ENCODE measurements at places on chromosomes 2 and 18.
A peak's percentile ranks its signal among the peaks of the same experiment; 100 is the strongest.

GRCh38 chr2:15092691-15093090 is 460.2 kb downstream of the LRATD1 start:
- no peak for DNase-seq

- DNase-seq: no peak
Observed at GRCh38 chr2:6290217-6291015, 575.3 kb downstream of the CMPK2 start.

DNA sequence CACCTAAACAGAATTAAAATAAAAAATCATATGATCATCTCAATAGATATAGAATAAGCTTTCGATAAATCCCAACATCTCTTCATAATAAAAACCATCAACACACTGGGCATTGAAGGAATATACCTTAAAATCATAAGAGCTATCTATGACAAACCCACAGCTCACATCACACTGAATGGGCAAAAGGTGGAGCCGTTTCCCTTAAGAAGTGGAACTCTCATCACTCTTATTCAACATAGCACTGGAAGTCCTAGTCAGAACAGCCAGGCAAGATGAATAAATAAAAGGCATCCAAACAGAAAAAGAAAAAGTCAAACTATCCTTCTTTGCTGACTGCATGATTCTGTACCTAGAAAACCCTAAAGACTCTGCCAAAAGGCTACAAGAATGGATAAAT is 510.3 kb downstream of the ZNF804A start:
- DNase-seq: no peak

- DNase-seq: peak; percentile 7
Observed at GRCh38 chr2:20562540-20563225, 88.2 kb downstream of the HS1BP3 start.

GRCh38 chr2:103265521-103265920 is 503.7 kb downstream of the TMEM182 start:
- DNase-seq: no peak

- no peak for DNase-seq
Observed at GRCh38 chr2:54862742-54863141, 139.3 kb downstream of the EML6 start.

DNA sequence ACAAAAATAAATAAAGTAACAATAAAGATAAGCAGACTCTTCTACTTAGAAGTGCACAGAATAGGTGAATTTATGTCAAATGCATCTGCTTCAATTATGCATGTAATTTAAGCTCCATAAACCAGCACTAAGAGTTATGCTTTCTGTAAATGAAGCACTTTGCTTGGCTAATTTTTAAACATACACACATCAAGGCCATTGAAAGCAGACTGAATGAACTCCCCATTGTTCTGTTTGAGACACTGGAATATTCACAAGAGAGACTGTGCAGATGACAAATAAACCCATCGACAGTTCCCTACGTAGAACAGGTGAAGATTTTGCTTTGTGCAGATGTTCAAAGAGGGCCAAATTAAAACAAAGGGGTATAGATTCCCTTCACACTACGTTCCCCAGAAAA is 133.4 kb downstream of the PID1 start:
- DNase-seq: no peak

DNA sequence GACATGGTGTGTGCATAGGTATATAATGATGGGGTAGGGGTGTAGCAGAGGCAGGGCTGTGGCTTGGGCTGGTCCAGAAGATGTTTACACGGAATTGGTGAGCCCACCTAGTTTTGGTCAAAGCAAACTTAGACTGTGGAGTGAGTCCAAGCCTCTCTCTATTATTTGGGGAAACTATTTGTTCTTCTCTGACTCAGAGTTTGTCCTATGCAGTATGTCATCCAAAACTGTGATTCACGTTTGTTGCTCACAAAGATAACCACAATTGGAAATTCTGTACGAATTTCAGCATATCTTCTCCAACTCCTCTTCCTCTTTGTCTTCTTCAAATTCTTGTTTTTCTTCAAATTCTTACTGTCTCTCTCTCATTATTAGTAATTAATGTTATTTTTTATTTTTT is 292.9 kb downstream of the XIRP2 start:
- DNase-seq: no peak
